Activated CD8-positive, alpha-beta memory T cell treated with anti-CD3 and anti-CD28 coated beads for 1 hour (primary cell): ENCODE measurements at places on chromosomes 4 and X.

DNA sequence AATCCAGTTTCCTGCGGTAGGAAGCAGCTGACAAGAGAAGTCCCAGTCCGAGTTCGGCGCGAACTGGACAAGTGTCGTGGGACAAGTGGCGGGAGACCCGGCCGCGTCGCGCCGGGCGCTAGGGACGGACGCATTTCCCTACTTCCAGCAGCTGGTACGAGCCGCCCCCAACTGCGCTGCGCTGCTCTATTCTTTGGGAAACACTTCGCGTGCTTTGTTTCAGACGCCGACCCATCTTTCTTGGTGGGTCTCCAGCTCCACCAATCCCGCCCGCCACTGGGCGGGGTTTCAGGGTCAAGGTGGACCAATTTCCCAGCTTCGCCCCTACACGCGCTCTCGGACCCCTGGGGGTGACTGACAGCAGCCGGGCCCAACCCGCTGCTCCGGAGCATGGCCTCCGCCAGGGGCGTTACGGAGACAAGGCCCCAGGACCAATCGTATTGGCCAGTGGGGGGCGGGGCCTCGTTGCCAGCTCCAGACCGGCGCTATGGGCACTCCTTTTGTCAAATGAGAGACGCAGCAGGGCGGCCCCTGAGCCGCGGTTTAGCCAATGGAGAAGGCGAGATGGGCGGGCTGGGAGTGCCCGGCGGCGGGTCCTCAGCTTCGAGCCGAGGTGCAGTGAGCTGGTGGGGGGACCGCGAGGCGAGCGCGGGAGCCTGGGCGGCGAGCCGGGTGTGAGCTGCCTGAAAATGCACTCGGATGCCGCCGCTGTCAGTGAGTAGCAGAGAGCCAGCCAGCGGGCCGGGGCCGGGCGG is at the start of gene DCUN1D4:
DCUN1D4 (plus strand) TSS at position 600 of the 755 bp plus-strand sequence; CDS start at position 690, 90 bp downstream.
- peak; percentile 97 for DNase-seq

- DNase-seq: no peak
Observed at GRCh38 chr4:53592122-53592521, 836 bp upstream of the LNX1 start.

- DNase-seq: no peak
Observed at GRCh38 chr4:85569730-85570299, 94.9 kb downstream of the ARHGAP24 start.

- DNase-seq: no peak
Observed at GRCh38 chr4:163343604-163344146, at the start of gene NPY5R. TSS of gene NPY5R (plus strand) at chr4:163343892. CDS start at chr4:163350274, 6,382 bp downstream.

- DNase-seq: no peak
Observed at GRCh38 chrX:119696251-119696890, 3.4 kb upstream of the SEPTIN6 start.
